ENCODE measurements at places on chromosomes 13 and 19.

DNA sequence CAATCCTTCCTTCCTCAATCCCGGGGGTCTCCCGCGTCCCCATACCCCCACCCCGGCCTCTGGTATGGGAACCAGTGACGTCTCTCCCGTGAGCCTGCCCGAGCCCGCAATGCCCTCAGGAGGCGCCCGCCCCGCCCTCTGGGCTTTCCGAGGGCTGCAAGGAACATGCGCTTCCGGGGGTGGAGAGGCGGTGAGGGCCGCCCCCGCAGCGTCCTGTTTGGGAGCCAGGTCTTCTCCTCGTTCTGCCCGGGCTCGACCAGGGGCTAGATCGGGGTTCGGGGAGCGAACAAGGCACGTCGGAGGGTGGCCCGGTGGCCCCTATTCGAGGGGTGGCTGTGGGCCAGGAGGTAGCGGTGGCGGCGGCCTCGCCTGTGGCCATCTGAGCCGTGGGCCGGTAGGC, 6.6 kb upstream of the TEX101 start:
- no peak for DNase-seq

DNA sequence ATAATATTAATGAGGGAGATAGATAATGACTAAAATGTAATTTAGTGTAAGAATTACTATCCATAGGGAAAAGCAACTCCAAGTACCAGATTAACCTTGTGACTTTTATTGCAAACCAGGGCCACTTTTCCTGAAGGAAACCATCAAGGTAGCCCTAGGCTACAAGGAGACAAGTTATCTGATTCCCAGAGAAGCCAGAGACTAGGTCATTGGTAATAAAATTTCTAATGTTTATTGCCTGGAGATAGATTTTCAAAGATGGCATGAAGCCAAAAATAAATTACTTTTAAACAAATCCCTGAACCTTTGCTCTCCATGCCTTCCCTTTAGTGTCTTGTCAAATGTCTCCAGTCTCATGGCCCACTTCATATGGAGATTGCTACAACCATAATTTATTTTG, 610.1 kb upstream of the SLC10A2 start:
- no peak for DNase-seq

- DNase-seq: no peak
These were observed 47.4 kb downstream of the TNFRSF19 start for GRCh38 chr13:23617551-23618024.

- no peak for DNase-seq
These were observed 25.3 kb downstream of the TM9SF2 start for GRCh38 chr13:99526549-99526948.

GRCh38 chr19:31908496-31909225, 436.7 kb upstream of the ZNF507 start:
- no peak for DNase-seq

DNA sequence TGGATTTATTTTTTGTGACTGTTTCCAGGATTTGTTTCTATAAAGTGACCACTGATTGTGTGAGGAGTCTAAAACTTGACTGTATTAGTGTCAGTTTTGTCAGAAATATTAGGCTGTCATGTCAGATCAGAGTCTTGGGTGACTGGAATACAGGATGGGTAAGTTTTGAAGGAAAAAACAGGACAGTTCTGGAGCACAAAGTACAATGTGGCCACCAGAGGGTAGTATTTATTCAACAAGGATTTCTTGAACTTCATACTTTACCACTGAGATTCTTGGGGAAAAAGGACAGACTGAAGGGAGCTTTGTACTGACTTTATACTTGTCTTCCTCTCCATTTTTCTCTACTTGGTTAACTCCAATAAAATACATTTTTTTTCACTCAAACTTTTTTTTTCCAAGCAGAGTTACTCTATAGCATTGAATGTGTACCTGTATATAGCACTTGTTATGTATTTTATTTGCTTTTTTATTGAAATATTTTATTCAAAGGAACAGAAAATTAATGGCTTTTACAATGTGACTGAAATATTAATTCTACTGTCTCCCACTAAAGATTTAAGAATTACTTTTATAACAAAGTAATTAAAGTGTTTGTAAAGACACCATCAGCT, 51.1 kb downstream of the LMO7 start:
- DNase-seq: no peak
